Retina (tissue), 1 donor: ENCODE measurements at places on chromosomes 5 and 9.

DNA sequence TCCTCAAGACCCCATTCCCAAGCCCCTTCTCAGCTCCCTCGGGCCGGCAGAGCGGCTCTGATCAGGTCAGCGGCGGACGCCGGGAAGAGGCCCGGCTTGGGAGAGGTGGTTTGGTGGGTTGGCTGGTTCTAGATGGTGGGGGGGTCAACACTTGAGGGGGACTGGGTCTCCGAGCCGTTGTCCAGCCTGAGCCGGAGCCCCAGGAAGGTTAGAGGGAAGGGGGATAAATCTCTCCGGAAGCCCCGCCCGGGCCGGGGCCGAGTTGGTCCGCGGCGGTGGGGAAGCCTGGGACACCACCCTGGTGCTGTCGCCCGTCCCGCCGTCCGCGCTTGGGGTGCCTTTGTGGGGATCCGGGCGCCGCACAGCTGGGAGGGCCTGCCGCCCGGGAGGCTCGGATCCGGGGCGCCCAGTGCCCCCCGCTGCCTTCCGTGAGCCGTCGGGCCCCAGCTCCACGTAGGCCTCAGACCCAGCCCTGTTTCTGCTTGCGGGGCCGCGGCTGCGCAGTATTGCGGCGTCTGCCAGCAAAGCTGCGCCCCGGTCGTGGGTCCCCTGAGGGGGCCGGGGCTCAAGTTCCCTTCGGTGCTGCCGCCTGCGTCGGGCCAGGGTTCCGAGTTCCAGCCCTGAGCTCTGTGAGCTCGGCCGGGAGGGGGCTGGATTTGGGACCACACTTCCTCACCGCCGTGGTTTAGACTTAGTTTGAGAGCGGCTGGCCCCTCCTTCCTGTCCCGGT lies 542 bp upstream of the TRIM52 start:
- peak; percentile 94 for DNase-seq

- no peak for DNase-seq
Measured at GRCh38 chr9:19151425-19152159, 24.3 kb upstream of the PLIN2 start.

DNA sequence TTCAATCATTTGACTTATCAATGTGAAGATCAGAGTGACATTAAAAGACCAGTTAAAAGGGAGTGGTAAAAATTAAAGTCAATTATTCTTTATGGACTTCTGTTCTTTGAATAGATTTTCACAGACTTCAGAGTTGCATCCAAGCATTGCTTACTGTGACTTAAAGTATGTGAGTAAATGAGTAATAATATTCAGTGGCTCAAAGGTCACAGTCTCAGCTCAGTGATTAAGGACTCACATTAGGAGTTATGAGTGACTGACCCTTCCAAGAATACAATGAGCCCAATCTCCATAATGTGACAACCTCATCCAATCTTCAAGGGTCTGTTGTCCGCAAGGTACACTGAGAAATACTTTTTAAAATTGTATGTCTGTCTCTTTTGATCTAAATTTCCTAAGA lies 811.2 kb downstream of the BRINP1 start:
- no peak for DNase-seq

DNA sequence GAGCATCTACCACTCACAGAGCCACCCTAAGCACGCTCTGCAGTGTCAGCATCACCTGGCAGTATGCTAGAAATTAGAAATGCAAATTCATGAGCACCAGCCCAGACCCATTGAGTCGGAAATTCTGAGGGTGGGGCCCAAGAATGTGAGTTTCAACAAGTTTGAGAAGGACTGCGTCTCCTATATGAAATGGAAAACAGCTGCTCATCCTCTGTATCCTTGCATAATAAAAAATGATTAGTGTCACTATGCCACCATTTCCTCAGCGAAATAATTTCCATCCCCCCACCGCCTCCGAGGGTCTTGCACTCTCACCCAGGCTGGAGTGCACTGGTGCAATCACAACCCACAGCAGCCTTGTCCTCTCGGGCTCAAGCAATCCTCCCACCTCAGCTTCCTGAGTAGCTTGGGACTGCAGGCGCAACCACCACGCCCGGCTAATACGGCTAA lies 1.3 kb upstream of the IQGAP2 start:
- DNase-seq: no peak

- DNase-seq: no peak
Measured at GRCh38 chr9:32172256-32172655, 212.2 kb upstream of the ACO1 start.

GRCh38 chr5:77181173-77181572 lies 29.3 kb upstream of the PDE8B start:
- DNase-seq: peak; percentile 40

DNA sequence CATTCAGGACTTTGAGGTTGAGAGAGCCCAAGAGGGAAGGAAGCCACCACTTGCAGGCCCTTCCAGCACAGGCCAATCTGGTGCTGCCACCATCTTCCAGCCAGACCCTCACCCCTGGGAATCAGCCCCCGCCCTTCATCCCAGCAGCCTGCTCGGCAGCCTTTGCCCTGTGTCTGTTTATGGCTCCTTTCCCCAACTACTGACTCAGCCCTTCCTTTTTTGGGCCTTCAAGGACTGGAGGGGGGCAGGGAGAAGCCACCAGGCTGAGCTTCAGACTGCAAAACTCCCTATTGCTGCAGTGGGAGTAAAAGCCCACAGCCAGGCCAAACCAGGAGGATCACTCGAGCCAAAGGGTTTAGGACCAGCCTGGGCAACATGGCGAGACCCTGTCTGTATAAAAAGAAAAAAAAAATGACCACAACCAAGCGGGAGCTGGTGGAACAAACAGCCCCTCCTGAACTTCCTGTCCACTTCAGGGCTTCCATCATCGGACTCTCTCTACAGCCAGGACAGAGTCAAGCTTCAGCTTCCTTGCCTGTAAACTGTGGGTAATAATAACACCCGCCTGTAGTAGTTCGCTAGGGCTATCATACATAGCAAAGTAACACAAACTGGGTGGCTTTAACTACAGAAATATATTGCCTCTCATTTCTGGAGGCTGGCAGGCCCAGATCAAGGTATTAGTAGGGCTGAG lies 85.9 kb upstream of the IL17B start:
- DNase-seq: no peak

GRCh38 chr9:100394816-100395215 lies 32.1 kb upstream of the MSANTD3 start:
- DNase-seq: no peak

DNA sequence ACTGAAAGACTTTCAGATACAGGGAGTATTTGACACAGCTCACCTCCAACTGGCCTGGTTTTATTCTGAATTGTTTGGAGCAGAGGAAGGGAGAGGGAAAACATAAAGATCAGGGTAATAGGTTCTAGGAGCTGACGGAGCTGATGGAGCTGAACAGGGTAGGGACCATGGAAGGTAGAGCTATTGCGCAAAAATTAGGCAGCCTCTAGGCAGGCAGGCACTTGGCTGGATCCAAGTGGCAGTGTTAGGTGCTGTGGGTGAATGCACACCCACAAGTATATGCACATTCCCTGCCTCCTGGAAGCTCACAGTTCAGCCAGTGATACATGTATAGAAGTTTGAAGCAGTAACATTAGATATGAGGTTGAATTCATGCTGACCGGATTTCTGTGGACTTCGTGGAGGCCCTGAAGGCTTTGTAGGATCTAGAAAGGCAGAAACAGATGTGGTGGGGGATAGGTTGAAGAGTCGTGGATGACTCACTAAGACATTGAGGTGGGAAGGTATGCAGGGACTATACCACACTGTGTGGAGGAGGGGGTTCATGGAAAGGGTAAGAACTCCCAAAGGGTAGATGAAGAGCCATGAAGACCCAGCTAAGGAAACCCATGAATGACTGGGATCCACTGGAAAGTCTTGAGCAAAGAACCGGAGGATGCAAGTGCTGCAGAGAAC lies 50.8 kb downstream of the WWC1 start:
- no peak for DNase-seq

DNA sequence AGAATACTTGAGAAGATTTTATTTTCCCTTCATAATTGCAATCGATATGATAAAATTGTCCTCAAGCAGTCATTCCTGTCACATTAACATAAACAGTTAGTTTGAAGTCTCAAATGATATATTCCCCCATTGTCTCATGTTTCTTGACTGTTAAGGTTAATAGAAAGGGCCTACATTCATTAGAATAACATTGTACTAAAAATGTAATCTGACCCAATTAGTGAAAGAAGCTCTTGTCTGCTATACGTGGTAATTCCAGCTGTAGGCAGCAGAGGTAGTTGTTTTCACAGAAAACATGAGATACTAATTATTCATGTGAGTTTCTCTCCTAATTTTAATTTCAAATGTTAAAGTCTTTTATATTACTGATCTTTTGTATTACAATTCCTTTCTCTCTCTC lies 25.9 kb upstream of the AP3B1 start:
- no peak for DNase-seq

GRCh38 chr9:3446313-3446712 lies 79.5 kb downstream of the RFX3 start:
- no peak for DNase-seq

- no peak for DNase-seq
Measured at GRCh38 chr5:66757219-66757833, 161.1 kb downstream of the MAST4 start.

DNA sequence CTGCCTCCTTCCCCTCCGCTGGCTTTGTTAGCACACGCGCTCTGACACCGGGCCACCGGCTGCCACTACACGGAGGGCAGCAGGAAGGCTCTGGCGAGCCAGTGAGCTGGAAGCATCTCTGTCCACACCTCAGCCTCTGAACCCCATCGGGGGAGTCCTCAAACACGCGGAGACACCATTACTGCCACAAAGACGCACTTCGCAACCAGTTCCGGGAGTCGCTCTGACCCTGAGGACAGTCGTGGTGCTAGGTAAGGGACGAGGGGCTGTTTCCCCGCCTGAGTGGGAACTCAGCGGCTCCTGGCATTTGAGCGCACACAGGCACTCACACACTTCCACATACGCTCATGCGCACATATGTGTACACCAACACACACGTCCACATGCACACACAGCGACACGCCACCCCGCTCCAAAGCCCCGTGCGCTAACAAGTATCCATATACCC lies 160.0 kb downstream of the C9orf152 start:
- peak; percentile 90 for DNase-seq

DNA sequence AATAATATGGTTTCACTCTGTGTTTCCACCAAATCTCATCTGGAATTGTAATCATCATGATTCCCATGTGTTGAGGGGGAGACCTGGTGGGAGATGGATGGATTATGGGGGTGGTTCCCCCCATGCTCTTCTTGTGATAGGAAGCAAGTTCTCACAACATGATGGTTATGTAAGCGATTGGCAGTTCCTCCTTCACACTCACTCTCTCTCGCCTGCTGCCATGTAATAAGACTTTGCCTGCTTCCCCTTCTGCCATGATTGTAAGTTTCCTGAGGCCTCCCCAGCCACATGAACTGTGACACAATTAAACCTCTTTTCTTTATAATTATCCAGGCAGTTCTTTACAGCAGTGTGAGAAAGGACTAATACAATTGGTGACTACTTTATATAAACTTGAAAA lies 48.4 kb downstream of the PTBP3 start:
- no peak for DNase-seq
